ENCODE measurements at places on chromosomes 11 and 22.

DNA sequence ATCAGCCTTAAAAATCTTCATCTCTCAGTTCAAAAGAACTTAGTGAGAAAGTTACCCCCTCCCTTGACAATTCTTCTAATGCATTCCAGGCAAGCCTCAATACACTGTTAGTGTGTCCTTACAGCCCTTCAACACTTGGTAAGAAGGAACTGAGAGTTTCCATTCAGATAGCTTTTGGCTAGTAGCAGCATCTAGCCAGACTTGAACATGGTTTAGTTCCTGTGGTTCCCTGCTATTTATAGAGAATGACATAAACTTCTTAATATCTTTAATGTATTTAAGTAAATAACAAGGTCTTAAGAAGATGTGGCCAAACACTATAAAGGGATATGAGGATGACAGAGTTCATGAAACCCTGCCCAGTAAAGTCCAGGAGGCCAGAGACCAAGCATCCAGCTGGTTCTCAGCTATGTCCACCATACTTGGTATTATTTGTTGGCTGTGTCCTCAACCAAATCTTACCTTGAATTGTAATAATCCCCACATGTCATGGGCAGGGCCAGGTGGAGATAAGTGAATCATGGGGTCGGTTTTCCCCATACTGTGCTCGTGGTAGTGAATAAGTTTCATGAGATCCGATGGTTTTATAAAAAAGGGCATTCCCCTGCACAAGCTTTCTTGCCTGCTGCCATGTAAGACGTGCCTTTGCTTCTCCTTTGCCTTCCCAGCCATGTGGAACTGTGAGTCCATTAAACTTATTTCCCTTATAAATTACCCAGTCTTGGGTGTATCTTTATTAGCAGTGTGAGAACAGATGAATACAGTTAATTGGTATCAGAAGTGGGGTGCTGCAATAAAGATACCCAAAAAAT, 132.4 kb downstream of the LARGE1 start:
- DNase-seq: no peak

DNA sequence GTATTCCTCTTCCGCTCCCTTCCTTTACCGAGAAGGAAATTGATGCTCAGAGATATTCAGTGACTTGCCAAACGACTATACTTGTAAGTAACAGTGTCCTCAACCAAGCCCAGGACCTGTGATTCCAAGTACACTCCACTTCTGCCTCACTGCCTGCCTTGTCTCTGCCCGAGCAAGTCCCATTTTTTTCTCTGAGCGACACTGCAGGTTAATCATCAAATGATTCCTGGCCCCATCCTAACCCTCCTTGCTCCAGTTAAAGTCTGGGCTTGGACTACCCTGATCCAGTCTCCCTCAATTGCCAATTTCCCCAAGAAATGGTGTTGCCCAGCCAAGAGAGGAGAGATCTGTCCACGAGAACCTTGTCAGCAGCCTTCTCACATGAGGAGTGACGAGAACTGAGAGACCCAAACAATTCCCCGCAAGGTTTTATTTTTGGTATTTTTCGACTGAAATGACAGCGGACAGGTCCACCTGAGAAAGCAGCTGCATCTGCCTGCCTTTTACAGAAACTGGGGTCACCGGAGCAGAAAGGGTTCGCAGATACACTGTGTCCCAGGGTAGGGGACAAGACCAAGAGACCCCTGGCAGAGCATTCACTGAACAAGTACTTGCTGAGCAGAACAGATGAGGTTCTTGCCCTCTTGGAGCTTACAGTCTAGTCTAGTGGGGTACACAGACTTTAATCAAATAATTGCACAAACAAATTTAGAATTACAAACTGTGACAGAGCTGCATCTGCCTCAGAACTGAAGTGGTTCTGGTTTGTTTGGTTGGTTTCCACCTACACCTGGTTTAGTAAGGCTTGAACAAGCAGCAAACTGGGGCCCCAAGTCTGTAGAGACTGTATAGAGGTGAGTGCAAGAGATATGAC, 11.4 kb downstream of the POU2AF1 start:
- DNase-seq: peak; percentile 55

GRCh38 chr11:10041748-10042446, 252.1 kb downstream of the SBF2 start:
- no peak for DNase-seq

DNA sequence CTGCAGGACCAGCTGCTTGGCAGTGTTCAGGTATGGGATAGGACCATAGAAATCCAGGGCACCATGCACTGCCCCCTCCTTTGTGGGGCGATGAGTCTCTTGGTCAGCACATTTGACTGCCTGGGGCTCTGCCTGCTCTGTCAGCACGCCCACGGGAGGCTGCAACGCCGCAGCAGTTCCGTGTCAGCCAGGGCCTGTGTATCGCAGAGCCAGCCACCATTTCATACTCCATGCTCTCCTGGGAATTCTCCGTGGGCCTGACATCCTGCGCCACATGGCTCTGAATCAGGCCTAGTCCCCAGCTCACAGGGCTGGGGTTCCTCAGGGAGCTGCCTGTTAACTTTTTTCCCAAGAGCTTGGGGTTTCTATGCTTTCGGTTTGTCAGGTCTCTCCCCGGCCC, 16.9 kb upstream of the RELT start:
- DNase-seq: no peak

DNA sequence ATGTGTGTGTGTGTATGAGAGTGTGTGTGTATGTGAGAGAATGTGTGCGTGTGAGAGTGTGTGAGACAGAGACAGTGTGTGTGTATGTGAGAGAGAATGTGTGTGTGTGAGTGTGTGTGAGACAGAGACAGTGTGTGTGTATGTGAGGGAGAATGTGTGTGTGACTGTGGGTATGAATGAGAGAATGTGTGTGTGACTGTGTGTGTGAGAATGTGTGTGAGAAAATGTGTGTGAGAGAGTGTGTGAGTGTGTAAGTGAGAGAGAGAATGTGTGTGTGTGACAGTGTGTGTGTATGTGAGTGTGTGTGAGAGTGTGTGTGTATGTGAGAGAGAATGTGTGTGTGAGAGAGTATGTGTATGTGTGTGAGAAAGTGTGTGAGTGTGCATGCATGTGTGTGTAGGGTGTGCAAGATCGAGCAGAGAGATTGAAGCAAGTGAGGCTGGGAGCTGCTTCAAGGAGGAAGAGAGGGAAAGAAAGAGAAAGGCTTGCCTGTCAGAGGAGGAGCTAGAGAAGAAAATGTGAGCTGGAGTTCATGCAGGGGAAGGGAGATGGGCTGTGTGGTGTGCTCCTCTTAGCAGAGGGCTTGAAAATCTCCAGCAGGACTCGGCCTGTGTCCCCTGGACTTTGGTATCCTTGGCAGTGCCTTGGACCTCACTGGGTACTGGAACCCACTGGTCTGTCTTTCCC, 27.7 kb upstream of the TP53I11 start:
- DNase-seq: peak; percentile 50

DNA sequence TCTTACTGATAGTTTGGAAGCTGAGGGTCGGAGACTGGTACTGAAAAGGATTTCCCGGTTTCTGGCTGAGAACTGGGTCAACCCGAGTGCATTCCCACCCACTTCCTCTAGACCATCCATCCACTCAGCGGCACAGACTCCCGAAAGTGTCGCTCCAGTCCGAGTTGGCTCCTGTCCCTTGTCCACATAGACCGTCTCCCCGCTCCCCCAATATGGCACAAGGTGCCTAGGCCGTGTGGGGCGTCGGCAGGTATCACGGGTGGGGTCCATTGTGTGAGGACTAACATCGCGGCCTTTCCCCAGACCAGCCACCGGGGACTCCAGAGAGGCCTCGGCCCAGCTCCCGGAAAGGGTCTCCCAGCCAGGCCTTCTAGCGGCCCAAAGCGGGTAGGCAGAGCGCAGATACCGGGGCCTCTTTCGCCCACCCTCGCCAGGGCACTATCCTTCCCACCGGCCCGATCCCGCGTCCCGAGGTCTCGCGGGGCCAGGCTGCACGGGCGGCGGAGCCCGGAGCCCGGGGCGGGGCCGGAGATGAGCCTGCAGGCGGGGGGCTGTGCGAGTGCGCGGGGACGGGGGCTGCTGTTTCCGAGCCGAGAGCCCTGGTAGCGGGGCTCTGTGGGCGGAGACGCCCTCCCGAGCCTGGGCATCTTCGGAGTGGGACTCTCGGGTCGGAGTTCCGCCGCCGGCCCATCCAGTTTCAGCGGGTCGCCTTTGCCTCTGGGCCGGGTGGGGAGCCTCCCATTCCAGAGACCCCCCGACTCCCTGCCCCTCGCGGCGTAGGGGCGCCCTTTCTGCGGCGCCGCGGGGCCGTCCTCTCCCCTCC, 21.1 kb downstream of the SERPINH1 start:
- peak; percentile 36 for DNase-seq

DNA sequence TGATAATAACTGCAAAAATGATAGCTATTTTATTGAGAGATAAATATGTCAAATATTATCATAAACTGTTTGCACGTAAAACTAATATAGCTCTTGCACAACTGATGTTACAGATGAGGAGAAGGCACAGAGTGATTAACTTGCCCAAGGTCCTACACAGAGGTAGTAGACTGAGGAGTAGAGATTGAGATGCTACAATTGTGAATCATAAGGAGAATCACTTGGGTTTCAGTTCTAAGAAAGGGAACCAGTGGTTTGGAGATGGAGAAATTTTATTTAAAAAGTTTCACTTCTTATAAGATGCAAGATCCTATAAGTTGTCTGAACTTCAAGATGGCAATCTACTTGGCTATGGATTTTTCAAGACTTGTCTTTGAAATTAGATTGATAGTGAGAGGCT, 224.8 kb upstream of the RAG2 start:
- no peak for DNase-seq

GRCh38 chr22:23325183-23325582, 144.9 kb downstream of the BCR start:
- no peak for DNase-seq

DNA sequence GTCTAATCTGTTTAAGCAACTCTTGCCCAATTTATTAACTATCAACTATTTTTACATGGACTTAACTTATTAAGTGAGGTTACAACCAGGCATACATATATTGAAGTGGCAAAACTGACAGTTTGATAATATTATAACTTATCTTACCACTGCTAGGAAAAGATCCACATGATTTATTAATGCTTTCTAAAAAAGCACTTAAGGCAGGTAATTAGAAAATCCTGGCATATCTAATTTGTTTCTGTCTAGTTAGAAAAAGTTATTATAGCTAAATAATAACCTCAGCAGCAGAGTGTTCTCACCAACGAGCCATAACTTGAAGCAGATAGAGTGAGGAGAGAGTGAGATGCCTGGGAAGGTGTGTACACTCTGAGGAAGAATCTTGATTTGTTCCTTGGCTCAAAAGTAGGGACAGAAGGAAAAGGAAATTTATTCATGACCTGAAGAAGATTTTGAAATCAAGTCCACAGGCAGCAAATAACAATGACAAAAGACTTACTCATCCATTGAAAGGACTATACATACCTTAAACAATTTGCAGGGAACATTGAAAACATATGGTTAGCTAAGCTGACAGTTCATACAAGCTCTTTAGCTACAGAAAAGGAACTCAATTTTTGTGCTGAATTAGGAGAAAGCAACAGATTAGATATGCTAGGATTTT, 7.1 kb upstream of the MUC15 start:
- no peak for DNase-seq

- no peak for DNase-seq
Measured at GRCh38 chr11:63747011-63747410, 21.6 kb downstream of the ZFTA start.

- no peak for DNase-seq
Measured at GRCh38 chr11:123760894-123761293, 6.6 kb upstream of the OR6X1 start.

- DNase-seq: no peak
Measured at GRCh38 chr11:1292018-1292643, 17.3 kb downstream of the TOLLIP start.

DNA sequence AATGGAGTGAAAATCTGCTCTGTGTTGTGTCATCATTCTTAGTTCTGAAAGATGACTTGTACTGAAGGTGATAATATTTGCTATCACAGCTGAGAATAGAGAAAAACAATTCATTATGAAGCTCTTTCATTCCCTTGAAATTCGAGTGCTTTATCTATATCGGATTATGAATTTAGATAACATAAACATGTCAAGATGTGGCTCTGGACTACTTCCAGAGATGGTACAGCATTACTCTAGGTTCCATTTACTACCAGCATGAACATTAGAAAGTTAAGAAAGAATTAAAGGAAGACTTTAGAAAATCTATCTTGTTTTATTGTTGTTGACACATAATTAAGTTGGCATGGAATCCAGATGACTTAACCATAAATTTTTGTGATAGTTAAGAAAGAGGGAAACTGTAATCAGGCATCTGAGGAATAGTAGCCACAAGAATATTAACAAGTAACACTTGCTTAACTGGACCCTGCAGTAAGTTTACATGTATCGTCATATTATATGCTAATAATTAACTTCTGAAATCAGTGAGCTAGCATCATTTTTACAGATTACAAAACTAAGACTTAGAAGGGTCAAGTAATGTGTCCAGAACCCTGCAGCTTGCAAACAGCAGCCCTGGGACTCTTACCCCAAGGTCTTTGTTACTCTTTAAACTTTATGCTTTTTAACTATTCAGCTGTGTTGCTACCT, 182.6 kb downstream of the DDX10 start:
- DNase-seq: no peak

DNA sequence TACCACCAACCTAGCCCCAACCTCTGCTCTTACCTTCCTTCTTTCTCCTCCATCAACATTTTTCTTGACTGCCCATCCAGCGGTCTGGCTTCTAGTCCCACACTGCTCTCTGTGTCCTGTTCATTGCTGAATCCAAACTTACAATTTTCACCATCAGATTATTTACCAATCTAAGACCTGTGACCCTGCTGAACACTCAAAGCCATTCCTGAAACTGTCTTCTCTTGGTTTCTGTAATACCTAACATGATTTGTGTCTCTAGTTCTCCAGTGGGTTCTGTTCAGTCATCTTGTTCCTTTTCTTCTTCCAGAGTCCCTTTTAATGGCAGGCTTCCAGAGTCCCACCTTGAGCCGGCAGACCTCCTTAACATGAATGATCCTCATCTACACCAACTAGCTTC, 24.1 kb downstream of the RRAS2 start:
- no peak for DNase-seq

- DNase-seq: peak; percentile 21
Measured at GRCh38 chr11:6315811-6316425, 4.4 kb downstream of the CAVIN3 start.

DNA sequence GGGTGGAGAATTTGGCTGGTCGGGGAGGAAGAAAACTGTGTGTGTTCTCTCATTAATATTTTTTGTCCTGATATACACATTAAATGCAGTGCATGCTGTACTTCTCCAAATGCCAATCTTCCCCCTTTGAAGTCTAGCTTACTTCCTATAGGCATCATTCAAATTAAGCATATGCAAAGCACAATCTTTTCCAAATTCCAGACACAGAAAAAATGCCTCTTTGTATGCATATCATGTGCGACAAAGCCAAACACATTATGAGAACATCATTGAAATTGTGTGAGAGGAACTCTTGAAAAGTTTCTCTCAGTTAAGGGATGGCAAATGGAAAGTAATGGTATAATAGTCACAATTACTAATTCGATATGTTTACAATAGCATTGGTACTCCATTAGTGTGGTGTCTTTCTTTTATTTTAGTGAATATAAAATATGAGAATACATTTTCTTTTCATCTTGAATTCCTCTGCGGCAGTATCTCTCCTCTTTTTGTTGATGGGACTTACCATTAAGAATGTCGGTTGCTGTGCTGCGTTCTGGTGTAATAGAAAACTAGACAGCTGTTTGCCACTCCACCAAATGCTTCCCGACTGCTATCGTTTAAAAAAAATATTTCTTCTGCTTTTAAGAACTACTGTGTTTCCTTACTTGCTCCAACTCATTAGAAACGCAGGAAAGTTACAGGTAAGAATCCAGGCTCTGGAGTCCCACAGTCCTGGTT, 19.3 kb upstream of the NRIP3 start:
- DNase-seq: no peak

- no peak for DNase-seq
Measured at GRCh38 chr22:38038426-38038825, 18.8 kb upstream of the PICK1 start.

Data from NCI-H2171 treated with DMSO at 0.1 percent for 48 hours (cell line).